Activated CD4-positive, alpha-beta T cell treated with anti-CD3 and anti-CD28 coated beads for 48 hours (primary cell): ENCODE measurements at places on chromosomes 2 and 18.

GRCh38 chr2:3107567-3107966 lies 270.1 kb downstream of the EIPR1 start:
- DNase-seq = no peak

DNA sequence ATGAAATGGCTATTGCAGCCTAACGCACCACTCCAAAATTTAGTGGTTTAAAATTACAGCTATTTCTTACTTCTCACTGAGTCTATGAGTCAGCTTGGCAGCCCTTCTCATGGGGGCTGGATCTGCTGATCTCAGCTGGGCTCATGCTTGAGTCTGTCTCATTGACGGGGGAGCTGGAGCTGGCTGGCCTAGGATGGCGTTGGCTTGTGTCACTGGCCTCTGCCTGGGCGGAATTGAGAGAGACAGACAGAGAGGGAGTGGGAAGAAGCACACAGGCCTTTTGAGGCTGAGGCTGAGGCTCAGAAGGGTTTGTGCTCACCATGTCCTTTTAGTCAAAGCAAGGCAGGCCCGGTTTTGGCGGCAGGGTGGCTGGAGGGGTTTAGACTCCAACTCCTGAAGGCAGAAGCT lies 412.1 kb upstream of the MYT1L start:
- no peak for DNase-seq

- no peak for DNase-seq
These were observed 20.3 kb downstream of the CHMP1B start for GRCh38 chr18:11871501-11871900.

GRCh38 chr2:44936715-44937687 lies 4.5 kb upstream of the SIX3 start:
- DNase-seq = no peak

- no peak for DNase-seq
These were observed 298.2 kb downstream of the EIPR1 start for GRCh38 chr2:3079466-3079865.

DNA sequence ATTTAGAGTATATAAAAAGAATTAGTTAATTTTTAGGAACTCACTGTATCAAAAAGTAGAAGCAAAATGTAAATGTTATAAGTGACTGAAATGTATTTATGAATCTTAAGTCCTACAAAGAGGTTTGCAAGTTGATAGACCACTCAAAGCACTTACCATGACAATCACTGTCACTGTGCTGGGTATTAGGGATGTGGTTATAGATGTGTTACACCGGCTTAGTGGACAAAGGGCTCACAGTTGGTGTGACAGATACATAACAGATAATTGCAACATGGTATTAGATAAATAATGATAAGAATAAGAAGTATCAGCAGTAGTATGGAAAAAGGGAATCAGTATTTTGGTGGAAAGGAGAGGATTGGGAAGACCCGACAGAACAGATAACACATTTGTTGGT lies 21.6 kb downstream of the AGFG1 start:
- DNase-seq = no peak

GRCh38 chr2:221753401-221753800 lies 181.3 kb upstream of the EPHA4 start:
- no peak for DNase-seq

- DNase-seq = no peak
These were observed 18.2 kb downstream of the ACVR1 start for GRCh38 chr2:157857881-157858280.

DNA sequence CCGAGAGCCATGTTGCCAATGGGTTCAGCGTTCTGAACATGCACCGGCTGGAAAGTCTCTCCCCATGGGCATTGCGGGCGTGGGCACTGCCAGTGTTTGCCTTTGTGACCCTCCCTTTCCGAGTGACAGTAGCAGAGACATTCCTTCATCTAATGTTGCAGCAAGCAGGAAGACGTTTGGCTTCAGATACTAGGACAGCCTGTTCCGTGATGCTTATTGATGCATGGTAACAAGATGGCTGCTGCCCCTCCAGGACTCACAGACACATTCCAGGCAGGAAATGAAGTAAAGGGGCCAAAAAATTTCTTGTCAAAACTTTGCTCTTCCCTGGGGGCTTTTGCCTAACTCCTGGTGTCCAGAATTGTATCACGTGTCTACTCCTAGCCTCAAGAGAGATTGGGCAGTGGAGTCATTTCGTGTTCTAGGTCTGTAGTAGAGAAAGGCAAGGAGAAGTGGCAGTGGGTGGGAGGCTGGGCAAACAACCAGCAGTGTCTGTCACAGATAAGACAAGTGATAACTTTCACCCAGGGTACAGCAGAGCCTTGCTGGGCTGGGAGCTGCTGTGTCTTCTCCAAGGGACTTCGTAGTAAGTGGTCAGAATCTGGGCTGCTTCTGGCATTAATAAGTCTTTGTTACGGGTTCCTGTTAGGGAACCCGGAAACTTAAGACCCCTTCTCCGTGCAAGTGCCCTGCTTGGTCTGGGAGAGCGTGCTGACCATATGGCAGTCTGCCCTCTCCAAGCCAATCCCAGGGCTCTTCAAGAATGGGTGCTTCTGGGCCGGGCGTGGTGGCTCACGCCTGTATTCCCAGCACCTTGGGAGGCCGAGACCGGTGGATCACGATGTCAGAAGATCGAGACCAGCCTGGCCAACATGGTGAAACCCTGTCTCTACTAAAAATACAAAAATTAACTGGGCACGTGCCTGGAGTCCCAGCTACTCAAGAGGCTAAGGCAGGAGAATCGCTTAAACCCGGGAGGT lies 93.5 kb downstream of the TFCP2L1 start:
- no peak for DNase-seq

DNA sequence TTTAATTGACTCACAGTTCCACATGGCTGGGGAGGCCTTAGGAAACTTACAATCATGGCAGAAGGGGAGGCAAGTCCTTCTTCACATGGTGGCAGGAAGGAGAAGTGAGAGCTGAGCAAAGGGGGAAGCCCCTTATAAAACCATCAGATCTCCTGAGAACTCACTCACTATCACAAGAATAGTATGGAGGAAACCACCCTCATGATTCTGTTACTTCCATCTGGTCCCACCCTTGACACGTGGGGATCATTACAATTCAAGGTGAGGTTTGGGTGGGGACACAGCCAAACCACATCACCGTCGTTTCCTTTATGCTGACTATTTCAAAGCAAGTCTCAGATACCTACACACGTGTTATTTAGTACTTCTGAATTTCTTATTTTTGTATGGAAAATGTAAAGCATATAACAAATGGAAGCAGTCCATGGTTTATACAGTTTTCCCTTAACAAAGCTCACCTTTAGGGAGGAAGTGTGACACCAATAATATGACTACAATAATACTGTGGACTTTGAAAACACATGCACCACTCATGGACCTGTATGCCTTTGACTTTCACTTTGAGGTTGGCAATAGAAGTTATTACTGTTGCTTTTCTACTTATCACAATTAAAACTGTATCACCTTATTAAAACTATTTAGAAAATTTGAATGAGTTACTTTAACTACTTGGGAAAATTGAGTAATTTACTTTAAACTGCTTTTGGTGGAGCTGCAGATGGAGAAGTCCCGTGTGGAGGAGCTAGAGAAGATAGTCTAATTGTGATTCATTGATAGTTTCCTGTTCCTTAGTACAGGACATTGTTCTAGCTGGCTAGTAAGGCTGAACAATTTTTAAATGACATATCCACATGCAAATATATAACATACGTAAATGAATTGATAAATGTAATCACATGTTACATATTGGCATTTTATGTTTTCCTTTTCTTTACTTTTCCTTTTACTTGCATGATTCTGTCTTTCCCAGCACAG lies 37.3 kb downstream of the MTCL1 start:
- no peak for DNase-seq

GRCh38 chr18:5455674-5456073 lies 88.1 kb downstream of the EPB41L3 start:
- no peak for DNase-seq

DNA sequence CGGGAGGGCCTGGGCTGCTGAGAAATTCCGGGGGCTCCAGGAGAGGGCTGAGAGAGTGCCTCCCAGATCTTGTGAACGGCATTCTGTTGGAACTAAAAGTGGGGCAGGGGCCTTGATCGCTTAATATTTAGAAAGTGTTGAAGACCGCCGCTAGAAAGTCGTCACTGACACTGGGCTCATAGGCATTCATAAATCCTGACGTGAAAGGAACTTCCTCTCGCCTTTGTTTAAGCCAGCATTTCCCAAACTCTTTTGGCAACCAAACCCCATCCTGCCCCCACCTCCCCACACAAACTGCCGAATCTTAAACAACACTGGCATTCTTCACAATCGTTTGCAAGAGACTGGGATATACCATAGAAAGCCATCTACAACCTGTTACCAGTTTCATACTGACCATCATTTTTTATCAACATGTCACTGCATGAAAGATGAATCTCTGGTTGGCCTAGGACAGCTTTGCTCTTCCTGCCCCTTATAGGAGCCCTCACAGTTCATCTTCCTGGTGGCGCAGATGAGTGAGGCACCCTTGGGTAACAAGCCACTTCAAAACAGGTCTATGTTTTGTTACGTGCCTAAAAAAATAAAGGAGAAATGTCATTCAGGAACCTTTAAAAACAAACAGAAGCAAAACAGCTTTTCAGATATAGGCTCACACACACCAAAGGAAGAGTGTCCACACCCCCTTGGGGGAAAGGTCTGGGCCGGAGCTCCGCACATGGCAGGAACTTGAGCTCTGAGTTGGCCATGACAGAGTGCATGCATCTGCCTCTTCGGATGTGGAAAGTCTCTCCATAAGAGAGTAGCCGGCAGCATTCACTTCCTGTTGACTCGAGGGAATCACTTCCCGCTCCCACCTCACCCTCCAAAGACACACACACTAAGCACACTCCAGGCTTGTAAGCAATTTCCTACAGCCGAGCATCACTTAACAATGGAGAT lies 13.0 kb downstream of the MTERF4 start:
- no peak for DNase-seq

DNA sequence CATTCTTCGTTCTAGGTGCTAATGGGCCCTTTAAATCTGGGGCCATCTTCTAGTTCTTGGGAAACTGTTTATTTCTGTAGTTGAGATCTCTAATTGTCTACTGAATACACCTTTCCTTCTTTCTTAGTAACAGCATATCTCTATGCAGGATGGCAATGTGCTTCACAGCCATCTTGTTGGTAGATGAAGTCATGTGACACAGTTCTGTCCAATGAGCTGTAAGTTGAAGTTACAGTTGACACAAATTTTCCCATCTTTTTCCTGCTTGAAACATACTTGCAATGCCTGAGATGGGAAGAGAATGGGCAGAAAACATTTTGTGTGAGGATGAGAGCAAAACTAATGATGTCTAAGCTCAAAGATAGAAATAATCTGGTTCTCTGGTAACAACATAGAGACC lies 57.3 kb upstream of the PHLPP1 start:
- DNase-seq = no peak
